ENCODE measurements at places on chromosomes 11 and 22. TPM values are rescaled to one million over a fixed set of nuclear protein-coding genes. Genes with fewer than 3 reads are reported as not detected.

- DNase-seq: no peak
Measured at GRCh38 chr11:76512851-76513653, 68.2 kb downstream of the EMSY start.

DNA sequence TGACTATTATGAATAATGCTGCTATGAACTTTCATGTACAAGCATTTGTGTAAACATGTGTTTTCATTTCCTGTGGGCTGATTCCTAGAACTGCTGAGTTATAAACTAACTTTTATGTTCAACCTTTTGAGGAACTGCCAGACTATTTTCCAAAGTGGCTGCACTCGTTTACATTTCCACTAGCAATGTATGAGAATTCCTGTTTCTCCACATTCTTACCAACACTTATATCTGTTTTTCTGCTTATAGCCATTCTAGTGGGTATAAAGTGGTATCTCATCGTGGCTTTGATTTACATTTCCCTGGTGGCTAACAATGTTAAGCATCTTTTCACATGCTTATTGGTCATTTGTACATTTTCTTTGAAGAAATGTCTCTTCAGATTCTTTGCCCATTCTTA is 35.2 kb upstream of the SCUBE2 start:
- DNase-seq: no peak

GRCh38 chr11:8767466-8768142 is 85.0 kb downstream of the RPL27A start:
- peak; percentile 81 for DNase-seq

GRCh38 chr22:41582694-41583093 is 6.9 kb downstream of the PMM1 start:
- no peak for DNase-seq

GRCh38 chr11:77411137-77411707 is 62.7 kb downstream of the PAK1 start:
- DNase-seq: peak; percentile 3

DNA sequence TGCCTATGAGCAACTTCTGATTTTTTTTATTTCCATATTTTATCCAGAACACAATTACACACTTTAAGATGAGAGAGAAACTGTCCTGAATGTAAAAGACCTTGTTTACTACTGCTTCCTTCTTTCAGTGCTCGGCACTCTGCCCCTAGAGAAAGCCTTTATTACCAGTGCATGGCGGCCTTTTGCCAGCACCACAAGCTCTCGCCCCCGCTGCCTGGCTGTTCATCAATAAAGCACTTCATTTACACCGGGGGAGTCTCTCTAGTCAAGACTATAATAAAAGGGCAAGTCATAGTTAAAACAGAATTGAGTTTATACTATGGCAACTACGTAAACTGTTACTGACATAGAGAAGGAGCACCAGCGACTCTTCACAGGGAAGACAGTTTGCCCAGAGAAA is 259.5 kb downstream of the CADM1 start:
- no peak for DNase-seq

- no peak for DNase-seq
Measured at GRCh38 chr22:21587803-21588611, 20.5 kb downstream of the UBE2L3 start.

DNA sequence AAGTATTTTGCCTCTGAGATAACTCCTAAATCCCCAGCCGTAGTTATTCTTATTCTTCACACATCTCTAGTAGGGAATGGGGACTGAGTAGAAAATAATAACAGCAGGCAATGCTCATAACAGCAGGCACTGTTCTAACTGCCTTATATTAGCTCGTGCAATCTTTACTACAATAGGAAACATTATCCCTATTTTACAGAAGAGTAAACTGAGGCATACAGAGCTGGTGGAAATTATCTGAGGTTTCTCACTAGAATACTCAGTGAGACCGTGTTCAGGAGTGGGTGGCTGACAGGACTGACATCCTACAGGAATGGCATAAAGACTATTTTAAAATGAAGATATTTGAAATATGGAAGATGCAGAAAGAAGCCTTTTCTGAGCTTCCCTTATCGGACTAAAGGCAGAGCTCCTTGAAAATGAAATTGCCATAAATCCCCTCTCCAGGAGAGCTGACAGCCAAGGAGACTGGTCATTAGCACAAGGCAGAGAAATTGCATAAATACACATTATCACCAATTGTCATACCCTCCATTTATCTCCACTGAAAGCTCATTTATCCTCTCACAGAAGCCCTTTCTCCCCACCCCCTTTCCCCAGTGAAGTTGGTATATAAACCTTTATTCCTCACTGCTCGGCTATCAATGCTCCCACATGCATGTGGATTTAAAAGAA is 93.9 kb downstream of the RASSF10 start:
- no peak for DNase-seq

- DNase-seq: no peak
Measured at GRCh38 chr11:71999362-71999761, 653 bp downstream of the IL18BP start.

DNA sequence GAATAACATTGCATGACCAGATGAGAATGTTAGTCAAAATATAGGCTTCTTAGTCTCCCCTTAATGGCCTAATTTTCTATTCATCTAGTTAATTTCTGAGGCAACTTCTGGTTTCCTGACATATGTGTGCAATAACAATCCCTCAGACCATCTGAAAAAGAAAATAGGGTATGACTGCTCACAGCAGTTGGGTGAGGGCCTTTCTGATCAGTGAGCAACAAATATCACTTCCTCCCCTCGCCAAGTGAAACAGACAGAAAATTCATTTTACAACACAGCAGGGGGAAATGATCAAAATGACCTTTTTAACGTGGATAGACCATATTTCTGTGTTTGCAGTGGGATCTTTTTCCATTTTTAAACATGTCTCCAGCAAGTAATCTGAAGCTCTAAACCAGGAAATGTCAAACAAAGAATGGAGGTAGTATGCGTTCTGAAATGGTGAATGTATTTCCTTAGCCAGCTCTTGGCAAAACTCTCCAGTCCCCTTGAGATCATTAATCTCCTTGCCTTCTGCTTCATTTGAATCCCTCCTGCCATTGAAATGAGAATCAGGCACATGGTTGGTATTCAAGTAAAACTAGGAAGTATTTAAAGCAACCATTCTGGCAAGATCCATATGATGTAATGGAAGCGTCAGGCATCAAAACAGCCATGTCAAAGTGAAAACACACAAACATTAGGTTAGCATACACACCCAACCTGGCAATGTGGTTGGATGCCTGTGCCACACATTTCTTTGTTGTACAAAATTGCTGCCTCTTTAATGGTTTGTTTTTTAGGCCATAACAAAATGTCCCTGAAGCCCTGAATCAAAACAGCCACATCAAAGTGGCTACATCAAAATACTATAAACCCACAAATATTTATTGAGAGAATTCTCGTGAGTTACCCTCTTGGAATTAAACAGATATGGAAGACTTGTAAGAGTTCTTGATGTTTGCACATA is 100.1 kb downstream of the SLC1A2 start:
- no peak for DNase-seq

GRCh38 chr22:25235547-25236290 is 16.3 kb downstream of the CRYBB2 start:
- DNase-seq: peak; percentile 50

- DNase-seq: no peak
Measured at GRCh38 chr11:45543808-45544422, 121.5 kb downstream of the CHST1 start.

- no peak for DNase-seq
Measured at GRCh38 chr11:69791276-69792180, 16.4 kb upstream of the FGF4 start.

DNA sequence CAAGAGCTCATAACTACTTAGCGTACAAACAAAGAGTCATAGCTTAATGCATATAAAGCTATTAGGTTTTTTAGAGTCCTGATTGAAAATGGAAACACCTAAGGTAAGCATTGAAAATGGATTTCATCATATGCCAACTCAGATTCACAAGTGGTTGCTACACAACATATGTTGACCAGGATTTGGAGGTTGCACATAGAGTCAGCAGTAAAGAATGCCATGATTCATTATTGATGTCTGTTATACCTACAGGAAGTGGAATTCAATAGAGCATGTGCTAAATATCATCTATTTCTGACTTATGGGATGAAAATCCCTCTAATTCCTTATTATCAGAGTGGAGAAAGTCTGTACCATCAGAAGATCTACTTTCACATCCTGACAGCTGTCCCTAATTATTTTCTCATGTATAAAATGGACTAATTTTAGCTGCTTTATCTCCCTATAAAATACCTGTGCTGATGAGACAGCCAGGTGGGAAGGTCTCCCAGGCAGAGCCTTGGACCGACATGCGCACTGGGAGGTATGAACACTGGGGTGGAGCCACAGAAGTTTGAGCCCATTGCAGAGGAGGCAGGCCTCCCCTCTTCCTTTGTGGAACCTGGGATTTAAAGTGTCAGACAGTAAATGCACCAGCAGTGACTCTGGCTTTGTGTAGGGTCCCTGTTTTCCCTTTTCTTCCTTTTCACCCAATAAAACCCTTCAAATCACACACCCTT is 204.2 kb downstream of the AASDHPPT start:
- DNase-seq: peak; percentile 95

- no peak for DNase-seq
Measured at GRCh38 chr11:86513746-86514373, 139.2 kb downstream of the CCDC81 start.

GRCh38 chr22:45271667-45272201 is 13.0 kb upstream of the UPK3A start:
- no peak for DNase-seq

GRCh38 chr22:30453731-30454510 is 17.9 kb downstream of the SEC14L3 start:
- DNase-seq: no peak

- DNase-seq: no peak
Measured at GRCh38 chr11:70353900-70354568, 44.3 kb upstream of the CTTN start.

DNA sequence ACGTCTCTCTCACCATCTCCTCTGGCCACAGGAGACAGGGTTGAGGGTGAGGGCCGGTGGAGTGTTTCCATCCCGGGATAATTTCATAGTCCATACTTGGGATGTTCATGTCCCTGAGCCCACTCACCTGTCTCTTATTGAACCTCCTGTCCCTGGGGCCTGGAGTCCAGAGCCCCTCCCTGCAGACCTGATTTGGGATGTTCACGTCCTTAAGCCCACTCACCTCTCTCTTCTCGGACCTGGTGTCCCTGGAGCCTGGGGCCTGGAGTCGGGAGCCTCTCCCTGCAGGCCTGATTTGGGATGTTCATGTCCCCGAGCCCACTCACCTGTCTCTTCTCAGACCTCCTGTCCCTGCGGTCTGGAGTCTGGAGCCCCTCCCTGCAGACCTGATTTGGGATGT is 868.2 kb downstream of the BRD1 start:
- no peak for DNase-seq

- no peak for DNase-seq
Measured at GRCh38 chr22:44330744-44331660, 18.3 kb upstream of the SHISAL1 start.

DNA sequence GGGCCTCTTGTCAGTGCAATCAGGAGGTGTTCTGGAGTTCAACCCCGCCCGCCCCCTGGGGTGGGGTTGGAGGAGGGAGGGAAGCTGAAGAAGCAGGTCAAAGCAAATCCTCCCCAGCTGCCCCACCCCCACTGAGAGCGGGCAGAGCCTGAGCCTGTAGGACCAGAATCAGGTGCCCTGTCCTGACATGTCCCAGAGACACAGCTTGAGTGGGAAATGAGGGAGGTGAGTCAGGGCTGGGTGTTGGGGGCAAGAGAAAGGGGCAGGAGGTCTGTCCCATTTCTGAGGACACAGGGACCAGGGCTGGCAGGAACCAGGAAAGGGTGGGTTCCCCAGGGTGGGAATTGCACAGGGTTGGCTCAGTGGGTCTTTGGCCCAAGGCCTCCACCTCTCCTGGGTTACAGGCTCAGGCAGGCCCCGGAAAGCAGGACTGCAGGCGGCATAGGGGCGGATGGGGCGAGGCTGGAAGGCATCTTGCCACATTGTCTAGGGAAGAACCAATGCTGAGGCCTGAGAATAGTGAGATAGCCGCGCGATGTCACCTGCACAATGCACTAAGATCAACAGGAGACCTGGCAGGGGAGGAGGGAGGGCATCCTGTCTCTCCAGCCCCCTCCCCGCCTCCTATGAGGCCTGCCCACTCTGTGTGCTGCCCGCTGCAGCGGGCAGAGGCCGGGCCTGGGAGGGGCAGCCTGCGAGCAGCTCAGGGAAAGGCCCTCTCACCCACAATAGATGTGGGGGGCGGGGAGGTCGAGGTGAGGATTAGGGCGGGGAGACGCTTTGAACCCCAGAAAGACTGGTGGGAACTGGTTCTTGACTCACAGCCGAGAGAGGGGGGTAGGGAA is 32.4 kb downstream of the NECTIN1 start:
- DNase-seq: peak; percentile 98

DNA sequence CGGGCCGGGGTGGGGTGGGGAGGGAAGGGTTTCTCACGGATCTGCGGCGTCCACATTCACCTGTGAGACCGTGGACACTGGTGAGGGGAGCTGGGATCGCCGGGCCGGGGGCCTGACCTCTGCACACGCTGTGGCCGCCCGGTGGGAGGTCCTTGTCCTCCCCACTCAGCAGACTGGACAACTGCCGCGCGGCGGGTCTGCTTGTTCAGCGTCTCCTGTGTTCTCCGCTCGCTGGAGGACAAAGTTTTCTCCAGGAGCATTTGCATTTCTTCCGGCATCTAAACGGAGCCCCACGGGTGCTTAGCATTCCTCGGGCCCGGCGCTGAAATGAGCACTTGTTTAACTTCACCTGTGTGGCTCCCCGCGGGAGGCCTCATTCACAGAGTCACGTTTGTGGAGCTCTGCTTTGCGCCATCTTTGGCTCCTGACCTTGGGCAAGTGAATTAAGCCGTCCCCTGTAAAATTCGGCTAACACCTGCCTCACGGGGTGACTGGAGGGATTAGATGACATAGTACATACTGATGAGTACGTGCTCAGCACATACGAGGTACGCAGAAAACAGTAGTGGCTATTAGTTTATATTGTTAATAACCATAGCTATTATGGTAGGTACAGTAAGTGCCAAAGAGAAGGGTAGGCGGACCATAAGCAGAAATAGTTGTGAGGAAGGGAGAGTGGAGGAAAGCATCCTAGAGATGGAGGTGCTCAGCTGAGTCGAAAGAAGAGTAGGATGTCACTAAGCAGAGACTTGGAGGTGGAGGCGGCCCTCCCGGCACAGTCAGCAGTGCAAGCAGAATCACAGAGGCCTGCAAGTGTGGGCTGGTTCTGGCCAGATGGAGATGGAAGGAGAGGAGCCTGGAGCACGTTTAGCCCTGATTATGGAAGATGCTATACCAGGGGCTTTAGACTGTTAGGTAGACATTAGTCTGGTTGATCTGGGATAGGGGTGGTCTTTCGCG is 885 bp downstream of the TRMU start:
- DNase-seq: peak; percentile 13

- no peak for DNase-seq
Measured at GRCh38 chr11:69007975-69008381, 5.1 kb downstream of the MRGPRF start.

ZNF280B gene
- polyA plus RNA-seq: 0.37 TPM

TSPAN32 gene
- not detected for polyA plus RNA-seq

CDC45 gene
- 37.8 TPM for polyA plus RNA-seq

HBE1 gene
- not detected for polyA plus RNA-seq

PNPLA3 gene
- 3.4 TPM for polyA plus RNA-seq

CAPN5 gene
- 0.88 TPM for polyA plus RNA-seq

FOLR3 gene
- polyA plus RNA-seq: 17.1 TPM

PLAAT5 gene
- polyA plus RNA-seq: not detected

CCT8L2 gene
- polyA plus RNA-seq: not detected

TMPRSS6 gene
- polyA plus RNA-seq: not detected

OR52E4 gene
- not detected for polyA plus RNA-seq
